Neural progenitor cell (in vitro differentiated cells): ENCODE measurements at places on chromosomes 3 and 15.
A peak's percentile ranks its signal among the peaks of the same experiment; 100 is the strongest.

DNA sequence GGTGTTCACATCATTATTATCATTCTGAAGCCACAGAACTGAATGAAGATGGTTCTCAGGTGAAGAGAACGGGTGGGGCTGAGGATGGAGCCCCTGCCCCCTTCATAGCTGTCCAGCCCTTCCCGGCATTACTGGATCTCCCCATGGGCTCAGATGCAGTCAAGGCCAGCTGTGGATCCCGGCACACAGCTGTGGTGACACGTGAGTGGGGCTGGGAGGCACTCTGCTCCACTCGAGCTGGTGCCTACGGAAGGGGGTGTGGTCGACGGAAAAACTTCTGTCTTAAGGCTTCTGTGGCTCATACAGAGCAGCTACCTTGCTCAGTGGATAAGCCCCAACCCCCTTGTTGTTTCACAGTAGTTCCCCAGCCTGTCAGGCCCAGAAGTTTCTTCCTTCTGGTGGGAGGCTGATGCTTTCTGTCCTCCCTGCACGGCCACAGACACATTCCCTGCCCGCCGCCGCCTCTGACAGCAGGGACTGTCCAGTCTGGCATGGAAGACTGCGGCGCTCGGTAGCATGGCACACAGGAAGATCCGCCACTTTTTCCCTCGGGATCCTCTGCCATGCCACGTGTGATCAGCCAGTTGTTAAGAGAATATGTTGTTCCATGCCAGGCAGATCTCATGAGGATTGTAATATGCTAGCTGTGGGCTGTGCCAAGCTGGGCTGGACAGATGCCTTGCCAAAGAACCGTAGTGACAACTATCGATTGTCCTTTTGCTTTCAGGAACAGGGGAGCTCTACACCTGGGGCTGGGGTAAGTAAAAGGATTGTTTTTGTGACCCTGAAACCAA lies 5.8 kb downstream of the RCCD1 start:
- DNase-seq: no peak

DNA sequence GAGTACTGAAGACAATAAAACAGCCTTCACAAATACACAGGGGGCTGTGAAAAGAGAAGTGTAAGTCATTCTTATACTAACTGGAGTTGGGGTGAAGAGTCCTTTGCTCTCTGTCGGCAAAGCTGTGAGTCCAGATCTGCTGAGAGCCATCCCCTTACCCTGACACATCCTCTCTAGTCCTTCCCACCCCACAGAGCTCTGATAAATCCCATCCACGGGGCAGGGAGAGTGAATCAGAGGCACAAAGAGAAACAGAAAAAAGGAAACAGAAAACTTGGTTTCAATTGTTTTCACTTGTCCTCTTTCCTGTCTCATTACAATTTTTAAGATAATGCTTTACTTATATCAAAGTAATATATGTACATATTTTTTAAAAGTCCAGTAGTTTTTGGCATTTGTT lies 18.2 kb upstream of the ZNF639 start:
- no peak for DNase-seq

- DNase-seq: no peak
Observed at GRCh38 chr15:40257656-40258450, 19.0 kb downstream of the PAK6 start.

- DNase-seq: no peak
Observed at GRCh38 chr15:40353697-40354096, 2.9 kb downstream of the PHGR1 start.

GRCh38 chr15:66611257-66612053 lies 45.7 kb upstream of the LCTL start:
- no peak for DNase-seq

DNA sequence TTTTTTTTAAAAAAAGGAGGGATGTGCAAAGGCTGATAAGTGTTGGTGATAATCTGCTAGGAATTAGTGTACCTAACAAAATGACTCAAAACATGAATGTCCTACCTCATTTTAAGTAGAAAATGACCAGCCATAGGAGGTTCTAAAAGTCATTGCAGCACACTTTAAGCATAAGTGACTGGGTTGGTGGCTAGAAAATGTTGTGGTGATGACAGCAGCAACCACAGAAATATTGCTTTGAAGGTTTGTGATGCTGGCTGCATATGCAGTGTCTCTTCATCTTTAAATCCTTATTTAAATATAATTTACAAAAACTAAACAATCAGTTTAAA lies 55.2 kb downstream of the CMSS1 start:
- no peak for DNase-seq

DNA sequence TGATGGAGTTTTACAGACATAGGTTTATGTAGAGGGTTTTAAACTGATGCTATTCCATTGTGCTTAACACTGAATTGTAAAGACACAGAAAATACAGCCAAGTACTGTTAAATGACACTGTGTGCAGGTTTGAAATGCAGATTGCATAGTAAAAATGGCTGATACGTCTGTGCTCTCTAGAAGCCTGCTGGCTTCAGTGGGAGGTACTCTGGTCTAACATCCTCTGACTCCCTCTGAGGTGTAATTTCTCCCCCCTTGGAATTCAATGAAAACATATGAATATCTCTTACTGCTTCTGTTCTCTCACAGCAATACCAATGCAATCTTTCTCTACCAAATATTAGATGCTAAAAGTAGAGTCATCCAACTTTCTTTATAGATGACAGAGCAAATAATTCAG lies 176.6 kb downstream of the SLC9A9 start:
- no peak for DNase-seq

- DNase-seq: no peak
Observed at GRCh38 chr3:114328345-114328744, 34.5 kb downstream of the TIGIT start.

- DNase-seq: no peak
Observed at GRCh38 chr15:58707397-58707796, 42.1 kb downstream of the ADAM10 start.

- no peak for DNase-seq
Observed at GRCh38 chr3:172101107-172101506, 61.7 kb downstream of the FNDC3B start.

DNA sequence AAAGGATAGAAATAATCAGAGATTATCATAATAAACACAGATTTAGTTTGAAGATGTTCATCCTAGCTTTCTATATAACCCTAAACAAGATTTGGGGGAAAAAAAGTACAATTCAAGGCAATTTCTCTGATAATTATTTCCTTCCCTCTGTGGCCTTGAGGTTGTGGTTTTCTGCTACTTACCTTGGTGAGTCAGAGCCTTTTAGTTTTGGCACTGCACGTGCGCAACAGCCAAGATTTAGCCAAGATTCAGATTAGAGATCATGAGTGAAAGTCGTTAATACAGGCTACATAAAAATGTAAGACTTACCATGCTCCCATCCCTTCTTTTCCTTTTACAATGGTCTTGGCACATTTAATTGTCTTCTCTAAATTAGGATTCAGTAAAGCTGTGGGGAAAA lies 6.7 kb downstream of the LYZL4 start:
- no peak for DNase-seq

GRCh38 chr3:49352890-49353421 lies 5.2 kb downstream of the GPX1 start:
- DNase-seq: no peak

DNA sequence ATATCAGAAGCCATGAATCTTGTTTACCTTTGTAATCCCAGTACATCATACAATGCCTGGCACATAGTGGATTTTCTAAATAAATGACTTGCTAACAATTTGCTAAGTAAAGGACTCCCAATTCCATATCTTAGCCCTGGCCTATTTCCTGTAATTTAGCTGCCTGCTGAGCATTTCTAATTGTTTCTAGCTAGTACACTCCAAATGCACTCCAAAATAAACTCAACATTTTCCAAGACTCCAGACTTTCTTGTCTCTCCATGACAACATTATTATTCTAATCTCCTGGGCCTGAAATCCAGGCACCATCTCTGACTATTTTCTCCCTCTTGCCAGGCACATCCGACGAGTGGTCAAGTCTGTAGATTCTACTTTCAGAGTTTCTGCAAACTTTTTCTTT lies 773.5 kb downstream of the SQOR start:
- DNase-seq: no peak

DNA sequence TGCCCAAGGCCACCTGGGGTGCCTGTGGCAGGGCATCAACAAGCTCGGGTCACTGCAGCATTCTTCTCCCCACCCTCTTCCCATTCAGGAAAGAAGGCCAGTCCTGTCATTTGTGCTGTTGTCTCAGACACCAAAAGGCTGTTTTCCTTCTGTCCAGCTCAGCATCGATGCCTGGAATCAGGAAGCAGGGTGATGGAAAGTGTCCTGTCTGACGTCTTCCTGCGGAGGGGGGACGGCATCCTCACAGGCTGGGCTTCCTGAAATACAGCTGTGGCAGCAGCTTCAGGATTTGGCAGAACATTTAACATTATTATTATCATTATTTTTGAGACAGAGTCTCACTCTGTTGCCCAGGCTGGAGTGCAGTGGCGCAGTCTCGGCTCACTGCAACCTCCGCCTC lies 33.0 kb upstream of the ANKDD1A start:
- DNase-seq: no peak

GRCh38 chr15:63565536-63566186 lies 31.5 kb upstream of the FBXL22 start:
- no peak for DNase-seq

- no peak for DNase-seq
Observed at GRCh38 chr15:77243135-77243534, 172.2 kb upstream of the TSPAN3 start.

DNA sequence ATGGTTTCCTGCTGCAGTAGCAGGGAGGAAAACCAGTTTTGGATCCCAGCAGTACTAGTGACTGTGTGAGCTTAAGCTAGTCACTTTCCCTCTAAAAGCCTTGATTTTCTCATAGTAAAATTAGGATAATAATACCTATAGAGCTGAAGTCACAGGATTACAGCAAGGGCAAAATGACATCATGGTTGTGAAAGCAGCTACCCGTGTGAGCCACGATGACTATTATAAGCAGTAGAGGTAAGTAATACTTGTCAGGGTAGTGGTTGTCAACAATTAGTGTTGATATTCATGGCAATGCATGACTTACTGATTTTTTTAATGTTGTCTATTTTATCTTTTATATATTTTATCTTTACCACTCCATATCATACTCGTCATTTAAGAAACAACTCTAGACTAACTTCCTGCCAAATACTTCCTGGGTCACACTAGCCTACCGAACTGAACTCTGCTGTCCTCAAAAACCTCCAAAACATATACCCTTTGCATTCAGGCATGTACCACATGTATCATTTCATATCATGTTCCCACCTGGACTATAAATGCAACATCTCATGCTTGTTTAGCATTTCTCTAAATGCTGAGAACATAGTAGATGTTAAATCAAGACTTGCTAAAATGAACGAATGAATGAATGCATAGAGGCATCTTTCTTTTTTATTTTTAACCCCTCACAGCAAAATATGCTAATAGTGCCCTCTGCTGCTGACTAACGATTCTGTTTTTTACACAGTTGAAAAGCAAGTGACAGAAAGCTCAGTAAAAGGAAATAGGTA lies 172.6 kb downstream of the P3H2 start:
- peak; percentile 41 for DNase-seq

DNA sequence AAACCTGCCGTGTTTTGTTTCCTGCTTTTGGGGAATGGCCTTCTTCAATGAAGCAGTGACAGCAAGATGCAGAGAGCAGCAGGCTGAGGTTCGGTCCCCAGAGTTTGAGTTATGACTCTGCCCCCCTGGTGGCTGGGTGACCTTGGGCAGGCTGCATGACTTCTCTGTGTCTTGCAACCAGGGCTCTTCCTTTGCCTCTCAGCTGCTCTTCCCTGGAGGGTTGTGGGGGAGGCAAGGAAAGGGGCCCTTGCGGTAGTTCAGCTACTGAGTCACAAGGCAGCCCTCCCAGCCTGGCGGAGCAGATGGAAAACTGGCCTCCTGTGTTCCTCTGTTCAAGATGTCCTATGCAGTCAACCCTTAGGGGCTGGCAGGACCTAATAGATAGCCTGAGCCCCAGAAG lies 17.1 kb downstream of the CTXND1 start:
- DNase-seq: peak; percentile 42

- DNase-seq: no peak
Observed at GRCh38 chr15:49227602-49228001, 57.6 kb downstream of the GALK2 start.

DNA sequence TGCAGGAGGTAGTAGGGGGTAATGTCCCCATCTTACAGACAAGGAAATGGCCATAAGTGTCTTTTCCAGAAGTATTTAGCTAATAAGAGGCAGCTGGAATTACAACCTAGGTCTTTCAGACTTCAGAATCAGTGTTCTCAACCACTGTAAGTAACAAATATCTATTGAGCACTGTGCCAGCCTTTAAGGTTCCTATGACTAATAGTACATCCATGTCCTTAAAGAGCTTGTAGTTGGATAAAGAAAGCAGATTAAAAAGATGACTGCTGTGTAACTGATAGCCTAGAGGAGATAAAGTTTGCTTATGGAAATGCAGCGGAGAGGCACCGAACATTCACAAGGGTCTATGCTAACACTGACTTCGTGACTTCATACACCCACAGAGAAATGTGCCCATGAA lies 136.0 kb downstream of the KCNMB2 start:
- no peak for DNase-seq

- DNase-seq: no peak
Observed at GRCh38 chr3:21835264-21835663, 84.3 kb upstream of the ZNF385D start.

GRCh38 chr3:174376346-174376745 lies 482.8 kb upstream of the NAALADL2 start:
- DNase-seq: no peak

DNA sequence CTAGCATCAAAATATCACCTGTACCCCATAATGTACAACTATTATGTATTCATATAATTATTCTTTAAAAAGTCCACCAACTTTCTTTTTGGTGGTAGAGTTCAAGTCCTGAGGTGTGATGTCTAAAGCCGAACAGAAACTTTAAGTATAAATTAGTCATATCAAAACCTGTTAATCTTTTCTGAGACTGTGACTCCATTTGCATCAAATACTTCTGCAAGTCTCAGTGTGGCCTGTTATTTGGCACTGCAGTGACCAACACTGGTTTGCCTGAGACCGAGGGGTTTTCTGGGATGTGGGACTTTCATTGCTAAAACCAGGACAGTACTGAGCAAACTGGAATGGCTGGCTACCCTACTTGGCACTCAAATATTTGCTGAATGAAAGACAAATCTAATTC lies 7.3 kb downstream of the NGLY1 start:
- no peak for DNase-seq

DNA sequence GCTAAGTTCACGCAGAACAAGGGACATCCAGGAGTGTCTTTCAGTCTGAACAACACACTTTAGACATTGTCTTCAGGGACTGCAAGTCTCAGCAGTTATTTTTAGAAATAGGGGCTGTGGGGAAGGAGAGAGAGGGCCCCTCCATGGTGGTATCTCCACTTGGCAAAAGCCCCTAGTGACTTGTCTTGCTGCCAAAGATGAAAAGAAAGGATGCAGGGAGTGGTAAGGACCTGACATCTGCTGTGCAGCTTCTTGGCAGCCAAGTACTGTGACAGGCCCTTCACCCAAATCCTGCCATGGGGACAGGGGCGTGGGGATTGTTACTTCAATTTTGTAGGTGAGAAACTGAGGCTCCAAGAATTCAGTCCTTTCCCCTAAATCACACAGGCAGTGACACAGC lies 21.0 kb upstream of the SEMA6D start:
- no peak for DNase-seq

- DNase-seq: no peak
Observed at GRCh38 chr3:44416031-44417030, 61.1 kb downstream of the ZNF445 start.
